ENCODE measurements at places on chromosomes 2 and 18.

DNA sequence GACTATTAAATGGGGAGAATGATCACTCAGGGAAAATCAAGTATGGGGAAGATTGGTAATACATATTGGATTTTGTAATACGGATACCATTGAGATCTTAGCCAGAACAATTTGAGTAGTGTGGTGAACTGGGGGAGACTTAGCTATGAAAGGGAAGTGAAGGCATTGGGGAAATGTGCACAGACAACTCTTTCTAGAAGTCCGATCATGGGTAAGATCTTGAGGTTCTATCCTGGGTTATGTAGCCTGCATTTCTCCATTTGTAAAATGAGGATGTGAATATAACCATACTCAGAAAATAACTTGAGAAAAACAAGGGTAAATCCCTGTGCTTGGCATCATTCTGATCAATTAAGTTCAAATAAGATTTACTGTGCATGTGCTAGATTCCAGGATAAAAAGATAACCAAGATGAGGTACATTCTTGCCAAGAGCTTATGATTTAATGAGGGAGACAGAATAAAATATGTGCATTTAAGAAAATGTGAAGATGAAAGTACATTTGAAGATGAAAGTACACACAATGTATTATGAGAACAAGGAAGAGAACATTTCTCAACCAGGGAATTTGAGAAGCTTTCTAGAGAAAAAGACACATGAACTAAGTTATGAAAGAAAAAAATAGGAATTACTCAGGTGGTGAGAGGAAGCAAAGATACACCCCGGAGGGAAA lies 49.5 kb downstream of the SLC40A1 start:
- no peak for DNase-seq

DNA sequence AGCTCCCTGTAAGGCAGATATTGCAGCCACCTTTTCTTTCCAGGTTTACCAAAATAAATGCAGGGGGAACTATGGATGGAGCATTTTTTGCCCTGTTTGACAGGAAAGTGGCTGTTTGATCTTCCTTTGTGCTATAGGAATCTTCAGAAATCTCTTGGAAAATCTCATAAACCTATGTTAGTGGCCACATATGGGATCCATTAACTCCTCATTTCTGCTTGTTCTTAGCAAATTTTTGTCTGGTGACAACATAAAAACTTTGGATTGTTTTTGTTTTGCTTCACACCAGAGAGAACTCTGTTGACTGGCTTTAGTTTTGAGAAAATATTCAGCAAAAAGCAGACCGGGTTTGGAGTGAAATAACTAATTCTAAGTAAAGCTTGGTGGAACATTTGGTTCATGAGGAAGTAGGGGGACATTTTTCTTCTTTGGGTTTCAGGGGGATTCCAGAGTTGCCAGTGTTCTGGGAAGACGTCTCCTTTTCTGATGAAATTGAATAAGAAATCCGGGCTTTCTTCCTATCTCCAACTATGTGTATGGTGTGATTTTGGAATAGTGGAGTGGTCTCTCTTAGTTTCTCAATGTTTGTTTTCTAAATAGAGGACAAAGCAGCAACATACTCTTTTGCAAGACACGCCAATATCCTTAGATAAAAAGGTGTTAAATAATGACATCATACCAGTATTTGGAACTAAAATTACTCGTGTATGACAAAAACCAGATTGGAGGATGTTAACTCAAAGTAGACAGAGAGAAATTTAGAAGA lies 174.4 kb downstream of the ICOS start:
- DNase-seq, result peak; percentile 48

DNA sequence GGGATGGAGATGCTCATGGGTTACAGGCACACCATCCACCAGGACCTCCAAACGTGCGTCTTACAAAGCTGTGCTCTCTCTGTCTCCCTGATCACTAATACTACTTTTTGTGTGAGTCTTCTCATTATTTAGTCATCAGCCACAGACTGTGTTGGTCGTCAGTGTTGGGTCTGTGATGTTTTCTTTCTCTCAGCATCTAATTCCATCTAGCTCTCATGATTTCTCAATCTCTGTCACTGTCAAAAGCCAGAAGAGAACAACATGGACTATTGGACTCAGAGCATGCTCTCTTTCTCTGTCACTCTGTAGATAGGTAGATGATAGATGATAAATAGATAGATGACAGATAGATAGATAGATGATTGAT lies 6.0 kb upstream of the ARL4C start:
- DNase-seq, result peak; percentile 70

- DNase-seq, result no peak
These were observed 1322.1 kb upstream of the ZEB2 start for GRCh38 chr2:145841973-145842372.

- DNase-seq, result no peak
These were observed 443.9 kb upstream of the MYT1L start for GRCh38 chr2:2775018-2775417.

DNA sequence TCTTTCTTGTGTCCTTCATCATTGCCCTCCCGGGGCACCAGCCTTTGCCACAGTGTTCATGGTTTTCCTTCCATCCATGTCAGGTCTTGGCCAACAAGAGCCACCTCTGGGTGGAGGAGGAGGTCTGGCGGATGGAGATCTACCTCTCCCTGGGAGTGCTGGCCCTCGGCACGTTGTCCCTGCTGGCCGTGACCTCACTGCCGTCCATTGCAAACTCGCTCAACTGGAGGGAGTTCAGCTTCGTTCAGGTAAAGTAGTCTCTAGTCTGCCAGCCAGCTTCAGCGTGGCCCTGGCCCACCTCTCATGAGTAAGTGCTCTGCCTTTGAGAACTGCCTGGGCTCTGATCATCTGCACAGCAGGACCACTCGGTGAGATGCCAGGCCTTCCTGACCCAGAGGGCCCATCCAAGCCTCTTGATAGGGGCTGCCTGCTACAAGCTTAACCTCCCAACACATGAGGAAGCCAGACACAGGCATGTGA lies 31.0 kb downstream of the STEAP3 start:
- no peak for DNase-seq

DNA sequence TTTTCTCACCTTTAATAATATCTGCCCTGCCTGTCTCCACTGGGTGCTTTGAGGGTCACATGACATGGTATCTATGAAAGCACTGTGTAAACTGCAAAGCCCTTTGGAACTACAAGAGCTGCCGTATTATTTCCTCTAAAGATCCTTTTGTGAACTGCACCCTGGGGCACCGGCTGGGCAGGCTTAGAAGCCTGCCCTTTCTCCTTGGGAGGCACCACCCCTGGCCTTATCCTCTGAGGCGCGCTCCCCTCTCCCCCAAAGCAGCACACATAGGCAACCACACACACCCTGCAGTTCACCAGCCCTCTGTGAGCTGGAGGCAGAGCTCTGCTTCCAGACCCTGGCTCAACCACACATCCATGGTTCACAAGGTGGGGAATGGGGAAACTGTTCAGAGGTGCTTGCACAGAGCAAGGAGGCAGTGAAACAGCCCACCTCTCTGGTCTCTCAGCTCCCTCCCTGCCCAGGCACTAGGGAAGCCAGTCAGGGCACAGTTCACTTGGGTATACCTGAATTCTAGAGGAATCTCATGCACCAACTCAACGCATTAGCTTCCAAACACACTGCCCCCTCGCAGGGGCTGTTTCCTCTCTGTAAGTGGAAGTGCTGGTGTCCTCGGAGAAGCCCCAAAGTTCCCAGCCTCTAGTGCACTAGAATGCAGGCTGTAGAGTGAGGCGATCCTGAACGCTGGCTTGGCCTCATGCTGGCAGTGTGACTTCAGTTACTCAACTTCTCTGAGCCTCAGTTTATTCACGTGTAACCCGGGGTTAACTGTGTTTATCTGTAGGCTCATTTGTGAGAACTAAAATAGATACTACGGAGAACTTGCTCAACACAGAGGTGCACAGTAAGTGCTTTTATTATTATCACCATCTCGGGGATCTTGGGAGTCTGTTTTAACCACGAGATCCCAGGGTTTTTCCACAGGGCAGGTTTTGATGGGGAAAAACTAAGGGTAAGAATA lies 11.0 kb downstream of the SIGLEC15 start:
- no peak for DNase-seq

DNA sequence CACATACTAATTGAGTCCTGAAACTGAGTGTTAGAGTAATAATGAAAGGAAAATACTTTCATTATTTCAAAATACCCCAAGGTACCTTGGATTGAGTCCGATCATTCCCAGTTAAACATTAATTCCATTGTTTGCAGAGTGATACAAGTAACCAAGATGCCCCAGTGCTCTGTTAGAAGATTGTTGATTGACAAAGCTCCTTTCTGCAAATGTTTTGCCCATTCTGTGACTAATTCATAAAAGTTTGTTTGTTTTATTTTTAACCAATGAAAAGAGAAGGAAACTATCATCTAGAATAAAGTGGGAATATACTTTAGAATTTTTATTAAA lies 124.0 kb downstream of the GULP1 start:
- DNase-seq, result no peak

GRCh38 chr2:148989882-148990493 lies 48.5 kb upstream of the LYPD6B start:
- DNase-seq, result peak; percentile 72

DNA sequence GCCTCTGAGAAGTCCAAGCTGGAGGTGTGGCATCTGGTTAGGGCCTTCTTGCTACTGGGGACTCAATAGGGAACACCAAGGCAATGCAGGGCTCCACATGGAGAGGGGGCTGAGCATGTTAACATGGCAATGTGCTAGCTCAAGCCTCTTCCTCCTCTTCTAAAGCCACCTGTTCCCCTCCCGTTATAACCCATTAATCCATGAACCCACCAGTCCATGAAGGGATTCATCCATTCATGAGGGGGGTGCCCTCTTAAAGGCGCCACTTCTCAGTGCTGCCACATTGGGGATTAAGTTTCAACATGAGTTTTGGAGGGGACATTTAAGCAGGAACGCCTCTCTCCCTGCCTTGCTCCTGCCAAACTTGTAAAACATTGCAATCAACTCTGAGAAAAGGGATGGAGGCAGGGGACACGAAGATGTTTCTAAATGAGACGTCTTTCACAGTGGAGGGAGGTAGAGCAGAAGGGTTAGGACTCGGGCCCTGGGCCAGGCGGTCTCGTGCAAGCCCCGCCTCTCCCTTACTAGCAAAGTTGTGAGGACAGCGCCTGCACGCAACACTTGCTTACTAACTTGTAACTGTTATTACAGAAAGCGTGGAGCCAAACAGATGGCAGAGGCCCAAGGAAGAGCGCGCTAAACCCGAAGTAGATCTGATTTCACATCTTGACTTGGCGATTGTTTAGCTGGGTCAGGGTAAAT lies 118.2 kb upstream of the ZNF516 start:
- no peak for DNase-seq

- no peak for DNase-seq
These were observed 64.7 kb upstream of the MAPRE2 start for GRCh38 chr18:34976534-34976898.

DNA sequence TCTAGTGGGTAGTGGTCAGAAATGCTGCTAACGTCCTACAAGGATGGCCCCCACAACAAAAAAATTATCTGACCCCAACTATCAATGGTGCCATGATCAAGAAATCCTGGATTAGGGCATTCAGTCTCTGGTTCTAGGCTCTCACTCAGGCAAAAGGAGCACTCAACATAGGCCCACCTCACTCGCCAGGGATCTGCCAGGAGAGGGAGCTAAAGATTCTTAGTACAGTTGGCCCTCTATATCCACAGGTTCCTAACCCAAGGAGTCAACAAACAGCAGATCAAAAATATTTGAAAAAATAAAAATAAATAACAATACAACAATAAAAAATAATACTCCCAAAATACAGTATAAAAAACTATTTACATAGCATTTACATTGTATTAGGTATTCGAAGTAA lies 10.0 kb downstream of the SLC4A5 start:
- DNase-seq, result peak; percentile 10

DNA sequence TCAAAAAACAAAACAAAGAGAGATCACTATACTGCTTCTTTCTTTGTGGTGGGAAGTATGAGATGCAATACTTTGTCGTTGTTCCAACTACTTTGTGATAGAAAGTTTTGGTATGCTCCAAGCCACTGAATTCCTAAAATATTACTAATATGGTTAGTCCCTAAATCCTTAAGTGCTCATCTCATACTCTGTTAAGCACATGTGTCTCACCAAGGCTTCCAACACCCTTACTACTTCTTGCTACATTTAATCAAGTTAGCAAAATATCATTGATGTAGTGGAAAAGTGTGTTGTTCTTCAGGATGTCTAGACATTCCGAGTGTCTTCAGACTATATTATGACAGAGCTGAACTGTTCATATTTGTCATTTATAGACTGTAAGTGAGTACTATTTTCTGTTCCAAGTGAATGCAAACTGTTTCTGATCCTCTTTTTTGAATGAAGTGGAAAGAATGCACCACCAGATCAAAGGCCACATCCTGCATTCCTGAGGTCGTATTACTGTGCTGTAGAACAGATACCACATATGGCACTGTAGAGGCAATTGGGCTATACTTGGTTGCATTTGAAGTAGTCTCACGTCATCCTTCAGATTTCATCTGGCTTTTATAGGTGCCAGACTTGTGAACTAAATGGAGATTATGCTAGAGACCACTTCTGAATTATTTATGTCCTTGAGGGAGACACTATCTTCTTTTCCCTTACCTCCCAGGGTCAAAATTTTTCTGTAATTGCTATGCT lies 298.4 kb upstream of the ZNF521 start:
- DNase-seq, result peak; percentile 99

All from fibroblast of skin of abdomen (primary cell).